ENCODE measurements at places on chromosomes 7 and 10.
A peak's percentile ranks its signal among the peaks of the same experiment; 100 is the strongest.

DNA sequence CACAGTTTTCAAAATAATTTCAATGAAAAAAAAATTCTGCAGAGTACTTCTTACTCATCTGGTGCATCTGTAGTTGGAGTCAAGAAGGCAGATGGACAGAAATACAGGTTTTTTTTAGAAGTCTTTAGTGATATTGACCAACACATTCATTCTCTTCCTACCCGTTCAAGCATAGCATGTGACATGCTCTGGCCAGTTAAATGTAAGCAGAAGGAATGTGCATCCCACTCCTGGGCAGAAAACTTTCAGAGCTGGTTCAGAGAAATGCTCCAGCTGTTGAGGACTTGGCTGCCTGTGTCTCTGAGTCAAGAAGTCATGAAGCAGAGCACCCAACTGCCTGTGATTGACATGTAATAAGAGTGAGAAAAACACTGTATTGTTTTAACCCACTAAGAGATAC is 665.3 kb upstream of the IGFBP3 start:
- DNase-seq: no peak

DNA sequence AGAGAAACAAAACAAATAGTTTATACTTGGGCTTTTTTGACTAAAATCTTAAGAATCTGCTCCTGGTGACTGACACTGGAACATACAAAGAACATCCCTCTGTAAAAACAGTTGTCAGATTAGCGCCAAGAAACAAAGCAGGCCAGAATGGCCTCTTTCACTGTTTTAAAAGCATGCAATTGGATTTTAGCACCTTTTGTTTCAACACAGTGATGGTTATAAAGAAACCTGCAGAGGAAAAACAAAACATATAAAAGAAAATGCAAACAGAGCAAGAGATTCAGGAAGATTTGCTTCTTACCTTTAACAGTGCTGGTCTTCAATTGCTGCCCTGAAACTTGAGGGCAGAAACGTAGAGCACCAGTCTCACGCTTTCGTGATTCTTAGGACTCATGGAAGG is 652.2 kb upstream of the KCND2 start:
- DNase-seq: no peak

DNA sequence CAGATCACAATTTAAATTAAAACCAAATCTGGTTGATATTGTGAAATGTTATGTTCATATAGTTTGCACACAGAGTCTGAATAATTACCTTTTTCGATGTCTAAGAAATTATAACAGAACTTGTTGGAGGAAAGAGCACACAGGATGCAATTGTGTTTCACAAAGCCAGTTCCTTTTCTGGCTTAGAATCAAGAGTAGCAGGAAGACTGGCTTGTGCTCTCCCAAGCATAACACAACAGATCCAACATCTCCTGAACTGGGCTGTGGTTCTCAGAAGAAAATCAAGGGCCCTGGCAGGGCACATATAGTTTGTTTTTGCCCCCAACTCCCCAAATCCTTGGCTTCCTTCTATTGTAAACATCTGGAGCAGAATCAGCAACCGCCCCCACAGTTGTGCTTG is 62.7 kb downstream of the LRRC4 start:
- DNase-seq: no peak

- no peak for DNase-seq
Measured at GRCh38 chr7:150668472-150668911, 17.0 kb upstream of the GIMAP2 start.

DNA sequence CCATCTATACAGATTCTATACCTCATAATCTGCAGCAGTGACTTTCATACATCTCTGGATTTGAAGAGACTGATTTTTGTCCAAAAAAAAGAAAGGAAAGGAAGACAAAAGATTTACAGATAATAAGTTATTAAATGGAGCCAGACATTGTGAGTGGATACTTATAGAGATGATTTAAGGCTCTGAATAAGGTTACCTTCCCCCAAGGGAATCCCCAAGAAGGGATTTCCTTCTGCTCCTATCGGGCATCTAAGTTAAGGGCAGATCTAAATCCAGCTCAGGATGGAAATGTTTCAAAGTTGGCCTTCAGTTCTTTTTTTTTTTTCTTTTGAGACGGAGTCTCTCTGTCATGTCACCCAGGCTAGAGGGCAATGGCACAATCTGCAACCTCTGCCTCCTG is 97.6 kb downstream of the ST8SIA6 start:
- DNase-seq: no peak

DNA sequence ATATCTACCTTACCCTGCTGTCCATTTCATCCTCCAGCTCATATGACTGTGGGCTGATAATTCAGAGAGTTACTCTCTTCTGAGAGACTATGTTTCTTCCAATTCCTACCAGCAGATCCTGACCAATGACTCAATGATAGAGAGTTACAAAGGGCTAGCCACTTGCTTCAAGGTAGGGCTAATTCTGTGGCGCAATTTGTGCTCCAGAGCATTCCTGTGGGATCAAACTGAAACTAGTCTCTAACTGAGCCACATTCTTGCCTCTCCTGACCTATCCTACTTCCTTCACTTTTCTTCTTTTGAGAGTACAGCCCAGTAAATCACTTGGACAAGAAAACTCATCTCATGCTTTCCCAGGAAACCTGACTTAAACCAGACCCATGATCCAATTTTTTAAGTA is 17.9 kb upstream of the ASZ1 start:
- DNase-seq: peak; percentile 58

- DNase-seq: no peak
Measured at GRCh38 chr10:72783410-72783833, 91.5 kb downstream of the MCU start.

- no peak for DNase-seq
Measured at GRCh38 chr10:119598397-119598796, 1.6 kb upstream of the TIAL1 start.

GRCh38 chr10:92181575-92181974 is 109.3 kb downstream of the CPEB3 start:
- DNase-seq: no peak

- no peak for DNase-seq
Measured at GRCh38 chr7:96685353-96685752, 24.3 kb downstream of the SEM1 start.

GRCh38 chr10:93268021-93268420 is 194.3 kb downstream of the CYP26A1 start:
- DNase-seq: no peak

DNA sequence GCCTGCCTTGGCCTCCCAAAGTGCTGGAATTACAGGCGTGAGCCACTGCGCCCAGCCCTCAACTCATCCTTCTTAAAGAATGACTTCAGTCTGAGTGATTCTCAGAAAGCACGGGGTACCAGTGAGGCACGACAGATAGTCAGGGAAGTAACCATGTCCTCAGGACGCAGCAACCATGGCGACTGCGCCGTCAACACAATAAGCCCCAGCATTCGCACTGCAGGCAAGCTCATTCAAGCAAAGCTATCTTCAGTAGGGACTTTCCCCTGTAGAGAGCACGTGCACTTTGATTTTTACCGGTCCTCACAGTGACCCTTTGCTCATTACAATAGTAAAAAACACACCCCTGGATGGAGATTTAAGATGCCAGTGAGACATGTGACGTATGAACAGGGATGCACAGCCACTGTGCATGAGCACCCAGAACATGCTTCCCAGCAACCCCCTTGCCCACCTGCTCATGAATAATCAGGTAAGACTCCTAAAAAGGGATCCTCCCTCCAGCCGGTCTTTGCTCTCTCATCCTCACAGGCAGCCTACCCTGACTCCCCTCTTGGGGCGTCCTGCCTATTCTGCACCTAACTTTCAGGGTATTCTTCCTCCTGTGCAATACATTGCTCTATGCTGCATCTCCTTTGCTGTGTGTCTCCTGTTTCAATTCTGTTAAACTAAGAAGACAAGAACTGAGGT is 9.1 kb downstream of the WDR86 start:
- no peak for DNase-seq

DNA sequence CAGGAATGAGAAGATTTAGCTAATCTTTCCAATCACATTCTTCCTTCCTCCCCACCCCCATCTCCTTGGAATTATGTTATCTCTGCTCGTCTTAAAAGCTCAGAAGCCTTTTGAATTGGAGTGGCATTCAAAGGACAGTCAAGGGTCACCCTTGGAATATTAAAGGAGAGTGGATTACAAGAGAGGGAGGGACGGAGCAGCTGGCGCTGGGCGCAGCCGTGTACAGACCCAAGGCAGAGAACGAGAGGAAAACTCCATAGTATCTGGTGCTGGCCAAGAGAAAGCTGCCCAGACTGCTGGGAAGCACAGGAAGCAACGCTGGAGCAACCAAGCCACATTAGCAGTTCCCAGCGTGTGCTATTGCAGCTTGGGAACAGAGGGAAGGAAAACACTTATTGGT is 95.7 kb downstream of the POU6F2 start:
- DNase-seq: no peak

- no peak for DNase-seq
Measured at GRCh38 chr7:5437348-5437892, 13.8 kb upstream of the TNRC18 start.

- no peak for DNase-seq
Measured at GRCh38 chr10:49567810-49568209, 28.9 kb upstream of the ERCC6 start.

- peak; percentile 65 for DNase-seq
Measured at GRCh38 chr10:11685787-11686218, 56.4 kb upstream of the ECHDC3 start.

DNA sequence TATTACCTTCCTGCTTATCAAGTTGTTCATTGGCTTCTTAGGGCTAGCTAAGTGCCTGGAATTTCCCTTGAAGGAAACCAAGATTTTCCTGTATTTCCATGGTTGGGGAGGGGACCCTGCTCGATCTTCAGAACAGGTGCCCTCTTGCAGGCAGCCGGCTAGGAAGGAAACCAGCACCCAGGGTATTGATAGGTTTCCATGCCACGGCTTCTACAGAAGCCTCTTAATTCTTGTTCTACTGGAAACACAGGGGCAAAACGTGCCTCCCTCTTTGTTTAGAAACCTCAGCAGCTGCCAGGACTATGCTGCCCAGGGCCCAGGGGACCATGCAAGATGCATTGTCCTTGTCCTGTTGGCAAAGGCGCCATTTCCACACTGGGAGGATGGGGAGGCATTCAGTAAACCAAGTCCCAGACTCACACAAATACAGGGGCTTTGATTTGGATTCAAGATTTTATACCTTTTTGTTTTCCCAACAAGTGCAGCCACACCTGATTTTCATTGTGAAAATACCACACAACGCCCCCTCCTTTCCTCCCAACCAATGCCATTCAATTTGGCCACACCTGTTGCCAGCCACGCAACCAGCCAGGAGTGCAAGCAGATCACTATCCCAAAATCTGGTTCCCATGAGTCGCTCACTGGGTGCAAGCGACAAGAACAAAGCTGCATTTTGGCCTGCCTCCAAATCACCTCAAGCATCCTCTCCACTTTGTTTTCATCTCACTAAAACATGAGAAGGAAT is 29.6 kb downstream of the C10orf71 start:
- DNase-seq: no peak

GRCh38 chr7:44489955-44490350 is 505 bp downstream of the NUDCD3 start:
- no peak for DNase-seq

DNA sequence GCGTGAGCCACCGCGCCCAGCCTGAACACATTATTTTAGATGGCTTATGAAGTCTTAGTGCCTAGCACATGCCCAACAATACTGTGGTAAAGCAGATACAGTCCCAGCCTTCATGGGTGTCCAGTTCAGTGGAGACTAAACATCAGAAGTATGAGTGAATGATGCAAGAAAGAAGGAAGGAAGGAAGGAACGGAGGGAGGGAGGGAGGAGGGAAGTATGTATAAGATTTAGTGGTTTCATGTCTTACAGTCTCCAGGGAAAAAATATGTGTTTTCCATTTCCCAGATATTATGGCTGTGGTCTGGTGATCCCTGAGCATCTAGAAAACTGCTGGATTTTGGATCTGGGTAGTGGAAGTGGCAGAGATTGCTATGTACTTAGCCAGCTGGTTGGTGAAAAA is 2.9 kb downstream of the AS3MT start:
- DNase-seq: no peak

DNA sequence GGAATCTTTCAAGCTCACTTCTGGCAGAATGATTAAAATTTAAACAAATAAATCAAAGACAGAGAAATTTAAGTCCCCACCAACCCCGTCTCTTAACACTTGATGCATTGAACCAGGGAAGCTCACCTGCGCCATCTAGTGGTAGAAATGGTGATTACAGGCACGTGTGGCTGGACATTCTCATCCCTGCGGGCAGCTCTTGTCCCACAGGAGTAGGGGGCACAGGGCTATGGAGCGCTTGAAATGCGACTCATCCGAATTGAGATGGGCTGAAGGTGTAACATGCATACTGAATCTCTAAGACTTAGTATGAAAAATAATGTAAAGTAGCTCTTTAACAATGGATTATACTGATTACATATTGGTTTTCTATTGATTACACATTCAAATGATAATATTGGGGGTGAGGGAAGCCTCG is 24.8 kb upstream of the SLIT1 start:
- peak; percentile 39 for DNase-seq

DNA sequence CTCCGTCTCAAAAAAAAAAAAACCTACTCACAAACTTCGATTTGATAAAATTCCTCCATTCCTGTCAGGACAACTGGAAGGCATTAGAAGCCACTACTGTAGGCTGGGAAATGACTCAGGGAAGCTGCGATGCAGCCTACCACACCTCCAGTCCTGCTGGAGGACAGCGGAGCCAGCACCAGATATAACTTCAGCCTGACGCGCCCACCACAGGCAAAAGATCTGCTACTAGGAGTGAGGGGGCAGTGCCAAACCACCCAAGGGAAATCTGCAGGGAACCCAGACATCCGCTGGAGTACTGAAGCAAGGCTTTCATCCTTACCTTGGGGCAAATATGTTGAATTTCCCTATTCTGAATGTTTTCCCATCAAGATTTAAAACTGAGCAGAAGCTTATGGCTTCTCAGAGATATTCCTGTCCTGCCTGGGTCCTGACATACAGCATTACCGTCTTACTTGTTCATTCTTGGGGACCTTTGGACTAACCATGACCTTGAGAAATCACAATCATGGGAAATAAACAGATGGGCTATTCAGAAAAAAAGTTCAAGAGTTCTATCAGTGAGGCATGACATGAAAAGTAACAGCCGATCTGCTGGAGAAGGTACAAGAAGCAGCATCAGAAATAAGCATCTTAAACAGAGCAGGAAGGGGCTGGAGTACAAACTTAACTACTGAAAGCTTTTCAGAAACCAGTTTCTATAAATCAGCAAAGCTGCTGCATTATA is 20.4 kb downstream of the BCCIP start:
- DNase-seq: no peak

DNA sequence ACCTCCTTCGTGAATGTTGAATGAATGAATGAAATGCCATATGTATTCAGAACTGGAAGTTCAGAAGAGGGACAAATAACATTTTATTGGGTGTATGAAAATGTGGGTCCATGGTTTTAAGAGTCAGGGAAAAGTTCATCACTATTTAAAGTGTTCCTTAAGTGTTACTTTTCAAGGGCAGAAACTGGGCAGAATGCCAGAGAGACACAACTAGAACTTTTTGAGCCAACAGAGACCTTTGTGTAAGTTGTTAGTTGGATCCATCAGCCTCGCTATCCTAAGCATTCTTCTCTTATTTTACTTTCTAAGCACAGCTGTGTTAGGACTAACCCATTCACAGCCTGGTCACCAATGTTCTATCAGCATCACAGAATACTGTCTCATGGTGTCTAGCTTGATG is 13.6 kb upstream of the TAF3 start:
- DNase-seq: no peak

GRCh38 chr7:2701832-2702593 is 14.0 kb downstream of the AMZ1 start:
- DNase-seq: no peak

Measured in kidney epithelial cell (primary cell).